T-cell (primary cell): ENCODE measurements at places on chromosomes 12 and 14.

DNA sequence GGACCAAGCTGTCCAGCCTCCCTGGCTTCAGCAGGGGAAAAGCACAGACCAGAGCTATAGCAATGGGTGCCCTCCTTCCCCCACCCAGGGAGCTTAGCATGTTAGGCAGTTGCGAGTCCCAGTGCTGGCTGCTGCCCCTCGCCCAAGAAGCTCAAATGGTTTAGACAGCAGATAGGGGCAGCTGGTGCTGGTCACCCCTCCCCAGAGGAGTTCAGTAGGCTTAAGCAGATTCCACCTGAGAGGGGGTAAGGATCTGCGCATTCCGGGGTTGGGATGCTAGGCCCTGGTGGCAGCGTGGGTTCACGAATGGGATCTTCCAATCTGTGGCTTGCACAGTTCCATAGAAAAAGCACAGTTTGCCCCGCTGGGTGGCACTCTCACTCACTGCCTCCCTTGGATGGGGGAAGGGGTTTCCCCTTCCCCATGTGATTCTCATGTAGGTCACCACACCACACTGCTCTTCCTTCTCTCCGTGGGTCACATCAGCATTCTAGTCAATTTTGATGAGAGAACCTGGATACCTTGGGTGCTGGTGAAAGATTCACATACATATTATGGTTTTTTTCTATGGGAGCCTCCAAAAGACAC lies 665.6 kb downstream of the C12orf50 start:
- no peak for DNase-seq

- no peak for DNase-seq
Measured at GRCh38 chr14:97490521-97491070, 693.4 kb downstream of the VRK1 start.

DNA sequence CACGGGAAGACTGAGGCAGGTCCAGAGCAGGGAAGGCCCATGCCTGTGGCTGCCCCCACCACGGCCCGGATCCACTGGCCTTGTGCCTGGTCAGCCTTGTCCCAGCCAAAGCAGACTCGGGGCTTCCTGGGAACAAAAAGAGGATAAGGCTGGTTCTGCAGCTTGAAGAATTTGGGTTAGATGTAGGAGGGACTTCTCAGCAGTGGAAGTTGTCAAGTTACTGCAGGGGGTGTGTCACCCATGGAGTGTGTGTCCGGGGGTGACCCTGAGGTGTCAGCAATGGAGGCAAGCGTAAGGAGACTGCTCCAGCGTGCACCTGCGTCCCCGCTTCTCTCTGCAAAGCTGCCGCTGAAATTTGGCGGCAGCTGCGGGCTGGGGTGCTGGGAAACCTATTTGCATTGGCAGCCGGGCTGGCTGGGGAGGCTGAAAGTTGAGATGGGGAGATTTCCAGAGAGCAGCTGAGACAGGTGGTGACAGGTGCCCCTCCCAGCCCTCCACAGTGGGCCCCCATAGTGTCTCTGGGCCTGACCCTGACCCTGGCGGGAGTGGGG lies 12.5 kb upstream of the TNFAIP2 start:
- no peak for DNase-seq

DNA sequence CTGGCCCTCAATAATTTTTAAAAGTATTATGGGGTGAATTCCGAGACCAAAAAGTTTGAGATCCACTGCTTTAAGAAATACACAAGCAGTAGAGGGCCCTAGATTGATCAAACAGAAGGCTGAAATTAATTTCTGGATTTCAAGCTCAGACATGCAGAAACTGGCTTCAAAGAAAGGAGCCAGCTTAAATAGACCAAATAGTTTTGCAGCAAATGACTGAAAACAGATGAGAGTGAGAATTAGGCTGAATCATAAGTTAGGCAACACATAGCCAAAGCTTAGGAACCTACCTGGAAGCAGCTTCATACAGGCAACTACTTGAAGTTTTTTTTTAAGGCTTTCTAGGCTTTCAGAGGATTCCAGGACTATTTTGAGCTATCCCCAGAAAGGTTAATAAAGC lies 12.4 kb downstream of the ATF7 start:
- DNase-seq, result no peak

DNA sequence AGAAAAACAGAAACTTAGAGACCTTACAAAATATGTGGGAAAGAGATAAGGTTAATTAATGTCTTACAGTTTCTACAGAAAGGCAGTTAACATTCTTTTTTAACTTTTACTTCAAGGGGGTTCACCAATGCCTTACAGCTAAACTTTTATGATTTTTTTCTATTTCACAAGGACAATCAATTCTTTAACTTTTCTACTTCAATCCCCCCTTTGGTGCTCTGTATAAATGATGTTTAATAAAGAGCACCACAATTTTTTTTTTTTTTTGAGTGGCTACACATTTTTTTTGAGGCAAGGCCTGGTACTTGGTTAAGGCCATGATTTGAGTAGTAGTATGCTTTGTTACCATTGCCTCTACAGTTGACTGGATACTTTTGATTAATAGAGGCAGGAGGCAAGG lies 279.6 kb downstream of the PRKD1 start:
- DNase-seq, result no peak

DNA sequence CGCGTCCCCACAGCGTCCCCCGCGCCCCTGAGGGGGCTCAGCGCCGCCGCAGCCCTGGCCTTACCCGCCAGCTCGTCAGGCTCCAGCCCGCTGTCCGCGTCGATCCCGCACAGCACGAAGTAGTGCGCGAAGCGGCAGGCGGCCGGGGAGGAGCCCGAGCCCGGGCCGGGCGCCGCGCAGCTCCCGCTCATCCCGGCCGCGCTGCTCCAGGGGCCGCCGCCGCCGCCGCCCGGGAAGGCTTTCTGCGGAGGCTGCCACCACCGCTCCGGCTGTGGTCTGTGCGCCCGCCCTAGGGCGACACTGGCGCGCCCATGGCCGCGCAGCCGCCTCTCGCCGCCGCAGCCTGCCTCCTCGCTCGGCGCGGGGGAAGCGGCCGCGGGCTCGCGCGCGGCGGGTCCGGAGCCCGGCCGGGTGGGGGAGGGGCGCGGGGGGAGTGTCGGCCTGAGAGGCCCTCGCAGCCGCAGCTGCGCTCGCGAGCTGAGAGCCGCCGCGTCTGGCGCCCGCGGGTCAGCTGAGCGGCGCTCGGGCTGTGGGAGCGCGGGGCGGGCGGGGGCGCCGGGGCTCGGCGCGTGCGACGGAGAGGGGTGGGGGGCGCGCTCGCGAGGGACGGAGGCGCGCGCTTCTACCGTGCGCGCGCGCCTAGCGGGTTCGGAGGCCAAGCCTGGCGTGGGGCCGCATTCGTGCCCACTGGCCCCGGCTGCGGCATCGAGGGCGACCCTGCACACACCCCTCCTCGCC lies at the start of gene DENND5B:
Gene DENND5B (minus strand): TSS at position 495 of the 738 bp plus-strand sequence. CDS start 304 bp downstream, at position 191.
- no peak for DNase-seq

- DNase-seq, result no peak
Measured at GRCh38 chr12:93847517-93848474, 170.6 kb downstream of the CRADD start.

DNA sequence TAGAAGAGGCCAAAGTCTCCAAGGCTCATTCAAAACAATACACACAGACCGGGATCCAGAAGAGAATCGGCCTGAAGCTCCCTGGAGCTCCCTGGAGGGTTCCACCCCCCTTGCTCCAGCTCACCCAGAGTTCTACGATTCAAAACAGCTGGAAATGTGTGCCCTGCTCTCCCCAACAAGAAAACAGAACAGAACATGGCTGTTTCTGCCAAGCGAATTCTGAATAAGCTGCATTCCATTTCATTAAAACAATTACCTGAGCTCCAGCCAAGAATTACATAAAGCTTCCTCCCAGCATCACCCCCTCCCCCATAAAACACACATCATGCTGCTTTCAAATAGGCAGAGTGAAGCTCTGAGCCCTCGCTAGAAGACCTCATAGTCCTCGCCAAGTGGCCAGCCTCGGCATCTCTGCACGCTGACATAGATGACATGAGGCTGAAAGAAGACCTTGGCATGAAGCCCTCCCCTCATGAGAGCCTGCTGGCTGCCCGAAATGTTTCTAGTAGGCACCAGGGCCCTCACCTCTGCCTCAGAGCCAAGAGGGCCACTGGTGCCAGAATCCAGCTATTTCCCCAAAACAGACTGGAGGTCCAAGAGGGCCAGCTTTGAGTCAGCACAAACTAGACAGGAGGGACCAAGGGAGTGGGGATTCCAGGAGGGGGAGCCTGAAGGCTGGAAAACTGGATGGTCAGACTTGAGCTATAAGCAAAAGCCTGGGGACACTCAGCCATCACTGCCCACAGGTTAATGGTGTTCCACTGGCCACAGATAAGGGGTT lies 8.3 kb downstream of the PXN start:
- no peak for DNase-seq

DNA sequence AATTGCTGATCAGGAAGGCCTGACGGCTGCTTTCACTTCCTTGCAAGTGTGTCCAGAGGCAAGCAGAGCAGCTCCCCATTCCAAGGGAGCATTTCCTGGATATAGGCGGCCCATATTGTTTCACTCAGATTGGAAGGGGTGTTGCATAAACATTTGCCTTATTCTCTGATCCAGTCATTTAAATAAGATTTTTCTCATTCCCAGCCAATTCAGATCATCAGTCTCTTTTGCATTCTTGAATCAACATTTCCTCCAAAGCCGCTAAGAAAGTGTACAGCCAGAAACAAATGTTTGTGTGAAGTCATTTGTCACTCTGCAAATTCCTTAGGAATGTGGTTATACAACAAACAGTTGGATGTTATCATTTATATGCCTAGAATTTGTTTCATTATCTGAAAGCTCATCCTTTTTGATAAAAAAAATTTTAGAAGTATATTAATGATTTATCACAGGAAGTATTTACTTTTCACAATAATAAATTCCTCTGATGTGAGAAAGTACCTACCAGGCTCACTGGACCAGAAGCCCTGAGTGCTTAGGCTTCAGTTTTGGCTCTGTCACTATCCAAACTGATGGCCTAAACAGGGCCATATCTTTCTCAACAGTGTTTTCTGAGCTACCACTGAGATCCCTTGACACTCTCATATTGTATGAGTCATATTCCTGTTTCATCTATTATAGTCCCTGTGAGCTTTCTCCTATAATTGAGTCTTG lies 379.6 kb downstream of the CCDC91 start:
- no peak for DNase-seq

GRCh38 chr12:115000038-115000437 lies 316.1 kb upstream of the TBX3 start:
- DNase-seq, result no peak

DNA sequence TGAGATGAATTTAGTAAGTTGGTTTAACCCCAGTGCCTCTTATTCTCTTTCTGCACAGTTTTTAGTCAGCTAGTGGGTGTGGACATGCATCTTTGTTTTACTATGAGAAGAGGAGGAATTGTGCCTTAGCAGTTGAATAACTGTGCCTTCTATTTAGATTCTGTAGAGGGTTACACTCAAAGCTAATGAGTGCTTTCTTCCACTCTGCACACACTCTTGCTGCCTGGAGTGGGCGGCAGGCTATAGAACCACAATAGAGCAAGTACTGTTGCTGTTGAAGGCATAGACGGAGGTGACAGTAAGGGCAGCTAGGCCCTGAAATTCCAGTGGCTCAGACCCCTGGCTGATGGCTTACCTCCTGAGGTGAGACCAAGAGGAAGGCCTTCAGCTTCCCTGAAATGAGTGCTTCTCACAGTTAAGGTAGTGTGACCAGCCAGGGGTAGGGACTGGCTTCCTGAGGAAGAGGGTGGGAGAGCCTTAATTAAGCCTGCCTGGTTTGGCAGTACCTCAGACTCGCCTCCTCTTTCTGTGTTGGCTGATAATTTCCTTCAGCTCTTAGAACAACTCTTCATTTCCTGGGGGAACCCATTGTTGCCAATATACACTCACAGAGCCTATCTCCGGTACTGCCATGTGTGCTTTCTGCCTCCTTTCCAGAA lies 24.7 kb downstream of the SUSD6 start:
- DNase-seq, result no peak

DNA sequence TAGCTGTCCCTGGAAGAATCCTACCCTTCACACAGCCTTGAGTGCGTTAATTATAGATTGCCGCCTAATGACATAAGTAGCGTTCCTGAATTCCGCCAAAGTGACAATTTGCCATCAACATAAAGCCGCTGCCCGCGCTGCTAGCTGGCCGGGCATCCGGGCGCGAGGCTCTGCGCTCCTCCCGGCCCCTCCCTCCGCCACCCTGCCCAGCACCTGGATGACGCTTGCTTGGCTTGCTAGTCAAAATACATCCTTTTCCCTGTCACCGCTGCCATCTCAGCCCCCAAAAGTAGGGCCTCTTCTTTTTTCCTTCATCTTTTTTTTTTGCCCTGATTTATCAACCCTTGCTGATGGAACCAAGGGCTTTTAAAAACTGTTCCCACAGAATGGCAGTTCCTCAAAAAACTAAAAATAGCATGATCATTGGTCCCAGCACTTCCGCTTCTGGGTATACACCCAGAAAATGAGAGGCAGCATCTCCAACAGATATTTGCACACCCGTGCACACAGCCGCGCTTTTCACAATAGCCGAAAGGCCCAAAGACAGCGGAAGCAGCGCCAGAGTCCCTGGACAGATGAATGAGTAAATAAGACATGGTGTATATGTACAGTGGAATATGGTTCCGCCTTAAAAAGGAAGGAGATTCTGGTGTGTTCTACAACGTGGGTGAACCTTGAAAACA lies 235.2 kb downstream of the BCL11B start:
- no peak for DNase-seq

GRCh38 chr12:132491761-132492378 lies 1.9 kb downstream of the FBRSL1 start:
- DNase-seq, result no peak
